ENCODE measurements at places on chromosomes 2 and 18. TPM values are rescaled to one million over a fixed set of nuclear protein-coding genes. Genes with fewer than 3 reads are reported as not detected.

DNA sequence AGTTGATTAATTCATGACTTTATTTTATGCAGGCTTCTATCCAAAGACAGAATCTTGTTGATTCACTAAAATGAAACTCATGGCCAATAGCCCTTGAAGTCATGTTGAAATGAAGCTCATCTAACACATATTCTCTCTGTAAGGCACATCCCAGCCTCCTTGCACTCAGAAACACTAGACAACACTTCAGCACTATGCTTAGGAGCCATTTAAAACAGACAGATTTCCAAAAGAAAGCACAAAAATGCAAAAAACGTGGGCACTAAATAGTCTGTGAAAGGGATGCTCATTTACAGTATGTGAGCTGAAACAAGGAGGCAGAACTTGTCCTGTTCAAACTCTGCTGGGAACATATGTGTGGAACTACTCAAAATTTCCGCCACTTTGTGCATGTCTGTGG lies 124.4 kb downstream of the MYCN start:
- DNase-seq: no peak

DNA sequence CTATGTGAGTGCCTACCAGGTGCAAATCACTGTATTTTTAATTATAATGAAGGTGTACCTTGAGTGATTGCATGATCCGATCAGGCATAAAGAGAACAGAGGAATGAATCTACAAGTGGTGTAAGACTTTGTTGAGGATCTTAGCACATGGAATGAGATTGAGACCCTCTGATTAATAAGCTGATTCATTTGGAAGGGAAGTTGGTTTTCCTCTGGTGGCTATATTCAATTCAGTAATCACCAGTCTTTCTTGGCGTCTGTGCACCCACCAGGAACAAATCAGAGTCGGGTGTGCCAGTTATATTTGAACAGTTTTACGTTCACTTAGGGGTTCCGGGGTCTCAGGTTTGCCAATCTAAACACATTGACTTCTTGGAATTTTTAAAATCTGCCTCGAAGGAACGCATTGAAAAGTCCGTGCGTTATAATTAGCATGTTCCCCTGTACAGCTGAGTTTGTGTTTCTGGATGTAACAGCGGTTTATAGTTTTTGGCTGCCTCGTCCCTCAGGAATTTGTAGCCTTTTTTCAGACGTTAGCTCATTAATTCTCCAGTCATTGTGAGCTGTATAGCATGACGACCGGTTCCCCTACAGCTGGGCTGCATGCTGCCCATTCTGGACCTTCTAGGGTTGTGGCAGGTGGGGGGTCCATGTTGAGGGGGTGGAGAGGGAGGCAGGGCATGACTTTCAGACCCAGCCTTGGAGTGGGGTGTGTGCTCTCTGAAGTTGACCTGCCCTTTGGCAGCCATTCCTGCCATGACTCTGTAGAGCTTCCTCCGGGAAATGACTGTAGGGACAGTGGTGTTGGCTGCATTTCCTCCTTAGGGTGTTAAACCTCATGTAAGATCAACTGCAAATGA lies 20.3 kb downstream of the MYO1B start:
- DNase-seq: no peak

- DNase-seq: no peak
Measured at GRCh38 chr2:53632714-53633113, 134.9 kb upstream of the CHAC2 start.

DNA sequence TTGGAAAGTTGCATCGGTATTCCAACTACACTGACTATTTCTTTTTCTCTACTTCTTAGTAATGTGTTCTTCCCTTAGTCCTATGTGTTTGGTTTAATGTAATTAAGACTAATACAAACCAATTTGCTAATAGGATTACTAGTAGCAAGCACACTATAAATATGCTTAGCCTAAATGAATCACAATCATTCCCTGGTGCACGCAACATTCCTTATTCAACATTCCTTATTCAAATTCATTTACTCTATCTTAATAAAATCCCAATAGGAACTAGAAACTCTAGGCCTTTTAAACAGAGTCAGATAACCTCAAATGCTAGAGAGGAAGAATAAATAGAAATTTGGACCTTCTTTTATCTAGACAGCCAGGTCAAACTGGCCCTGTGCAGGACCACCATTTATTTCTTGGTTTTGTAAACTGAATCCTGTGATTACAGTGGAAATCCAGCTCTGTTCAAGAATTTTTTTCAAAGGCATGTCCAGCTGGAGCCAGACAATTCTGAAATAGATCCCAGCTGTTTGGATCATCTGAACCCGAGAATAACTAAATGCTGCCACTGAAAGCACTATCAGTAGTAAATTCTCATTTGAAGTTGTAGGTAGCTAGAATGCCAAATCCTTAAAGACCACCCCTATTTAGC lies 103.1 kb downstream of the PPP1R1C start:
- no peak for DNase-seq

DNA sequence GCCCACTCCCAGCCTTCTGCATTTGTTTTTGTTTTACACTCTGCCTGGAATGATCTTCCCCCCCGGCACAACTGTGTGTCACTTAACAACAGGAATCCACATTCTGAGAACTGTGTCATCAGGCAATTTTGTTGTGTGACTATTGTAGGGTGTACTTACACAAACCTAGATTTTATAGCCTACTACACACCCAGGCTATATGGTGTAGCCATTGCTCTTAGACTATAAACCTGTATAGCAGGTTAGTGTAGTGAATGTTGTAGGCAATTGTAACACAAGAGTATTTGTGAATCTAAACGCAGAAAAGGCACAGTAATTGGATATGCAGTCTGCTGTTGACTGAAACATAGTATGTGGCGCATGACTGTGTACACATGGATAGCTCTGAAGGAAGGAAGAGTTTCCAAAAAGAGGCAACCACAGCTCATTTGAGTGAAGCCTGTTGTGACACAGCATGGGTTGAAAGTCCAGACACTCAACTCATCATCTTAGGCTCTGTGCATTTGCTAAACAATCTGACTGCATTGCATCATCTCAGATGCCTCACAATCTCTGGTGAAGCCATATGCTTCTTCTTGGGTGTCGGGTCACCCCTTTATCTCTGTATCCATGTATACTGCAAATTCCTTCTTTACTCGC lies 506.6 kb upstream of the SPHKAP start:
- no peak for DNase-seq

CXCR1 gene
- 1.2 TPM for polyA plus RNA-seq

EGR4 gene
- not detected for polyA plus RNA-seq

DTNA gene
- polyA plus RNA-seq: 3.8 TPM

- DNase-seq: no peak
Measured at GRCh38 chr2:120180066-120180465, 43.1 kb downstream of the TMEM185B start.

GRCh38 chr2:158722266-158723105 lies 72.6 kb upstream of the DAPL1 start:
- DNase-seq: no peak

DNA sequence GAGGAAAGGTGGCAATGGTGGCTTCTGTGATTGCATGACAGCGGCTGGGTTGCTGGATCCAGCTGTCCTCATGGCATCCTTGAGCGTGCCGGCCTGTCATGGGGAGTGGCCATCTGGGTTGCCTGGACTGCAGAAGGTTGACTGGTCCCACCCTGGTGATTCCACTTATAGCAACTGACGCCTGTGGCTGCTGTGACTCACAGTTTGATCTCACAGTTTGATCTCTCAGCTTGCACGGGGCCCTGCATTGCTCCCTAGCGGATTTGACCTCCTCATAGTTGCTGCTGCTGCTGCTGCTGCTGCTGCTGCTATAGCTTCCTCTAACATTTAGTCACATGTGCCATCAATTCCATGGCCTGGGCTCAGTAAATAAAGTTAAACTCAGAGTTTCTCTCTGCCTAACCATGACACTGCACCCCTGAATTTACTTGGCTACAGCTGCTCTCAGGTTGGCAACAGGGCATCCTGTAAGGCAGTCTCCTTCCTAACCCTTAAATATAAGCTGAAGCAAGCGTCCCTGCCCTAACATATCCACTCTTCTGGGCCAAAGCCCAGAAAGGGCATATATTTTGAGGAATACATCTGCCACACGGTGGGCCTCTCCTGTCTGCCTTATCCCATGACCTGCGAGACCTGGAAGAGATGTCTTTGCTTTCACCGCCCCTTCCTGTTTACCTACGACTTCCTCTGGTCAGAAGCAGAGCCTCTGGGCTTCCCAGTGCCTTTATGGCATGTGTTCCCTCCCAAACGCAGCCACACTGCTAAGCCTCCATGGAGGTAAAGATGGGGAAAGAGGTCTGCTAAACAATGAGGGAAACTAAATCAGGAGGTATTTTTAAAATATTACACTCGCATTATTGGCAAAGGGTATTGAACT lies 37.8 kb upstream of the CCDC150 start:
- peak; percentile 66 for DNase-seq

INHBB gene
- not detected for polyA plus RNA-seq

RALB gene
- polyA plus RNA-seq: 143 TPM

DNA sequence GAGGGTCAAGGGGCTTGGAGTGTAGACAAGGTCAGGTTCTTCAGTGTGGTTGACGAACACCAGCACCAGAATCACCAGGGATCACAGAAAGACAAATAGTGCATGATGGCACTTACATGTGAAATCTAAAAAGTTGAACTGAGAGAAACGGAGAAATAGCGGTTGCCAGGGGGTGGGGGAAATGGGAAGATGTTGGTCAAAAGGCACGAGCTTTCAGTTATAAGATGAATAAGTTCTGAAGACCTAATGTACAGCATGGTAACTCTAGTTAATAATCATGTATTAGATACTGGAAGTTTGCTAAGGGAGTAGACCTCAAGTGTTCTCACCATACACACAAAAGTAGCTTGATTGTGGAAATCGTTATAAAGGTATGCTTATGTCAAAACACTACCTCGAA lies 43.7 kb upstream of the DARS1 start:
- DNase-seq: no peak

DNA sequence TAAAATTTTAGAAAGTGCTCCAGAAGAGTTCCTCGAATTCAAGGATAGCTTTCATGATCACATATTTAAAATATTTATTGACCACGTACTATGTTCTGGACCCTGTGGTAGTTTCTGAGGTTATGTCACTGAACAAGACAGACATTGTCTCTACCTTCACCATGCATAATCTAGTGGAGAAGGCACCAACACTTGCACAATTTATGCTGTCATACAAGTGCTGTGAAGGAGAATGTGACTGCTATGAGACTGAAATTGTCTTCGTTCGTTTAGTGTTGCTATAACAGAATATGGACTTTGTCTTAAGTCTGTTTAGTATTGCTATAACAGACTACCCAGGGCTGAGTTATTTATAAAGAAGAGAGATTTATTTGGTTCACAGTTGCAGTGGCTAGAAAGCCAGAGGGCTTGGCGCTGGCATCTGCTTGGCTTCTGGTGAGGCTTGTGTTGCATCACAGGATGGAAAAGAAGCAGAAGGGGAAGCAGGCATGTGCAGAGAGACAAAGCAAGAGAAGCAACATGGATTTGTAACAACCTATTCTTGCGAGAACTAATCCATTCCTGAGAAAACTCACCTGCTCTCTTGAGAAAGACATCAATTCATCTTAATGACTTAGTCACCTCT lies 50.0 kb upstream of the RFX8 start:
- peak; percentile 88 for DNase-seq

NCOA1 gene
- 12.7 TPM for polyA plus RNA-seq

DNA sequence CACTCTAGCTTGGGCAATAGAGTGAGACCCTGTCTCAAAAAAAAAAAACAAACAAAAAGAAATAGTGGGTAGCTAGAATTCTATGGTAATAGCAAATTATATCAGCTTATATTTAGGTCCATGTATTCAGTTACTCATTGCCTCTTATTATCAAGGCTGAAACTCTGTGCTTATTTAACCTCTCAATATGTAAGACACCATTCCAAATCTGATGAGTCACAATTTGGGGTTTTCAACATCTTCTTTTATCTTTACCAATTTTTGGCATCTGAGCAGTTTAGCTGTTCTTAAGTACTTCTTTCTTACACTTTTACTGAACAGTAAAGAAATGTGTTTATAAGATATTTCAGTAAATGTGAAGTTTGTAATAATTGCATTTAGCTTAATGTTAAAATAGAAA lies 69.3 kb downstream of the TTC27 start:
- DNase-seq: no peak

CELF4 gene
- 1.6 TPM for polyA plus RNA-seq

DNA sequence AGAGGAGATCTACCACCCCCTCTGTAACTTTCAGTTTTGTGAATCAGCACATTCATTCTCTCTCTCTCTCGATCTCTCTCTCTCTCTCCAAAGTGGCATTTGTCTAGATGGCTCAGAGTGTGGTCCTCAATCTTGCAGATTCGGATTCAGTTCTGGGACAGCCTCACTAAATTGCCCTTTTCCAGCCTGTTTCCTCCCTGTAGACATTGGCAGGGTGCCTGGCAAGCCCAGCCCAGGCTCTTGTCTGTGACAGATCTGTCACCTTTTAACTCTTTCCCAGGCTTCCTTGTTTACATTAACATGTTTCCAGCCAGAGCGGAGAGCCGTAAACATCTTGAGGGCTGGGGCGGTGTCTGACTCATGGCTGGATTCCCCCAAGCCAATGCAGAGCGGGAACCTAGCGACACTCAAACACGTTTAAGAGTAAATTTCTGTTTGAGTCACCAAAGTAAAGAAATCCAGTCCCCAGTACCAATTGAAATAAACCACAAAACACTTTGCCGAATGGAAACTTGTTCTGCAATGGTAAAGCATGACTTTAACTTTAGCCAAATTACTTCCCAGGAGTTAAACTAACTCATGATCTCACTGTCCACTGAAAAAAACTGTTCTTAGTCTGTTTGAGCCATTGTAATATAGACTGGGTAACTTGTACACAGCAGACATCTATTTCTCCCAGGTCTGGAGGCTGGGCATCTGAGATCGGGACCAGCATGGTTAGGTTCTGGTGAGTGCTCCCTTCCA lies 6.6 kb upstream of the CYP27C1 start:
- DNase-seq: no peak

GRCh38 chr2:24870891-24871705 lies 48.9 kb downstream of the ADCY3 start:
- DNase-seq: no peak

DNA sequence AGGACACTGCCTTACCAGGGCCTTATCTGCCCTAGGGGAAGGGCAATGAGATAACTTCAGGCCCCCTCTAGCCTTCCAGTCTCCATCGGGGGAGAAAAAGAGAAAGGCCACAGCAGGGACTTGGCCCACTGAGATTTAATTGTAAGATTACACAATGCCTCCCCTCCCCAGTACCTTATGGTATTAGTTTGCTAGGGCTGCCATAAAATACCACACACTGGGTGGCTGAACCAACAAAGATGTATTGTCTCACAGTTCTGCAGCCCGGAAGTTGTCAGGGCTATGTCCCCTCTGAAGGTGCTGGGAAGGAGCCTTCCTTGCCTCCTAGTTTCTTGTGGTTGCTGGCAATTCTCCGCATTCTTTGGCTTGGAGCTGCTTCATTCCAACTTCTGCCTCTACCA lies 34.8 kb upstream of the SPATA3 start:
- DNase-seq: no peak

DNA sequence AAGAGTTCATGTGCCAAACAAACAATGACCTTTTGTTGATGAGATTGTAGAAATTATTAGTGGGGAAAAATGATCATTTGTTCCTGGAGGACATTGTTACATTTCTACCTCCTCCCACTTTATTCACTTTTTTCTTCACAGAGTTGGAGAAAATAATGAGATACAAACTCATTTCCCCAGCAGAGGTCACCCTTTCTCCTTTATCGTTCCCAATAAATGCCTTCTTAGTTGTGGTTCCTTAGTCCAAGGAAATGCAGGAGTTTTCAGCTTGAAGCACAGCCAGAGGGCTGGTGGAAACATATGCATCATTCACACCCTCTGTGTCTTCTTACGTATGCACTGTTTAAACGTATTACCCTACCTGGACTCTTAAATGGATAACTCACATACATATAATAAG lies 108.8 kb downstream of the SLC4A3 start:
- DNase-seq: no peak

- DNase-seq: no peak
Measured at GRCh38 chr2:65075605-65076344, 19.6 kb downstream of the CEP68 start.

CCDC138 gene
- polyA plus RNA-seq: 3.5 TPM

- DNase-seq: no peak
Measured at GRCh38 chr2:37911296-37911873, 13.7 kb upstream of the RMDN2 start.
